DMS79 (cell line): ENCODE measurements at places on chromosomes 2 and 18.

- DNase-seq, result no peak
These were observed 437.0 kb downstream of the PARD3B start for GRCh38 chr2:204982303-204982702.

DNA sequence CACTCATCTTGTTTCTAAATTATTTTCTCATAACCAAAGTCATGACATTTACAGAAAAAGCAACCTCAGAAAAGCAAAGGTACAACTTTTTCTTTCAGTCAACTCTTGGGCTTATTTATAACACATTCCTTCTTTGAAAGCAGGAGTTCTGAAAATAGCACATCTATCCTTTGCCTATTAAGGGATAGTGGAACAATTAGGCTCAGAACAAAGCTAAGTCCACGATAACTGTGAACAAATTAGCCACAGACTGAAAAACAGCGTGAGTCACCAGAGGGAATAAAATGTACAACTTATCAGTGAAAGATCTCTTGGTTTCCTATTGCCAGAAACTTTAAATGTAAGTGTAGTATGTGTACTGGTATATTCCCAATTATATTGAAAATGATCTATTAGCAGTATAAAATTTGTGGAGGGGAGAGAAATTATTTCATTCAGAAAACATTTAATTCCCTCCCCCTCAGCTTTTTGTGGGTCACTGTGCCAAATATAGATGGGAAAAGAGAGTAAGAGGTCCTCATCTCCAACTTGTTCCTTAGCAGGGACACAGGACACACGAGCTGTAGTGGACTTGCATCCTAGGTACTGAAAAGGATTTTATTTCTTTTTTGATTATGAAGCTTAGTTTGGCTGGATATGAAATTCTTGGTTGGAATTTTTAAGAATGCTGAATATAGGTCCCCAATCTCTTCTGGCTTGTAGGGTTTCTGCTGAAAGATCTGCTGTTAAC, 15.4 kb upstream of the MATN3 start:
- DNase-seq, result no peak

DNA sequence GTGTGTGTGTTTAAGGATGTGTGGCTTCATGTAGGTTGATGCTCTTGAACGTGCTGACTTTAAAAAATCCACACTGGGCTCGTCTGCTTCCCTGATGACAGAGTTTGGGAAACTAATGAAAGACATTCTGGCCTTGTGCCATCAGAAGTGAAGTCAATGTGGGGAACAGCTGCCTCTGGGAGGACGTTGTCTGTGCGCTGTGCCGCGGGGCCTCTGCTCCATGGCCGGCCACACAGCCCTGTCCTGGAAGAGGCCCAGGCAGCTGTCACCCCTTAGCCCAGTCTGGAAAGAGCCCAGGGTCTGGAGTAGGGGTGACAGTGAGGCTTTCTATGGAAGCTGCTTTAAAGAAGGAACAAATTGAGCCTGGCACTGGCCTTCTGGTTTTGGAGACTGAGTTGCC, 155.8 kb downstream of the SH3RF3 start:
- DNase-seq, result peak; percentile 20

- no peak for DNase-seq
These were observed 17.6 kb downstream of the FBXO11 start for GRCh38 chr2:47888581-47889280.

GRCh38 chr2:189798312-189799029, 14.2 kb downstream of the PMS1 start:
- no peak for DNase-seq

- no peak for DNase-seq
These were observed 145.3 kb upstream of the ALKAL2 start for GRCh38 chr2:433216-433615.

GRCh38 chr18:31206787-31207381, 44.2 kb upstream of the DSC1 start:
- DNase-seq, result no peak

DNA sequence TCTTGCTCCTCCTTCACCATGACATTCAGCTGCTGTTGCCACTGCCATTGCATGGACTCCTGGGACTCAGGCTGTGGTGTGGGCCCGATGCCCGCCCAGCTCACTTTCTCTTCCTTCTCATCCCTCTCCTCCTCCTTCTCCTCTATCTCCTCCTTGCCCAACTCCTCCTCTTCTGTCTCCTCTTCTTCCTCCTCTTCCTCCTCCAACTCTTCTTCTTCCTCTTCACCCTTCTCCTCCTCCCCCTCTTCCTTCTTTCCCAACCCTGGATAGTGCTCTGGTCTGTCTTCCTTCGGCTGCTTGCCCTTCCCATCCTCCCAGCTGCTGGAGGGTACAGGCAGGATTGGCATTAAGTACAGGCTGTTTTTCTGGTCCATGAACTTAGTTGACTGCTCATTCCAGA, 10.8 kb upstream of the CRYBA2 start:
- DNase-seq, result no peak

DNA sequence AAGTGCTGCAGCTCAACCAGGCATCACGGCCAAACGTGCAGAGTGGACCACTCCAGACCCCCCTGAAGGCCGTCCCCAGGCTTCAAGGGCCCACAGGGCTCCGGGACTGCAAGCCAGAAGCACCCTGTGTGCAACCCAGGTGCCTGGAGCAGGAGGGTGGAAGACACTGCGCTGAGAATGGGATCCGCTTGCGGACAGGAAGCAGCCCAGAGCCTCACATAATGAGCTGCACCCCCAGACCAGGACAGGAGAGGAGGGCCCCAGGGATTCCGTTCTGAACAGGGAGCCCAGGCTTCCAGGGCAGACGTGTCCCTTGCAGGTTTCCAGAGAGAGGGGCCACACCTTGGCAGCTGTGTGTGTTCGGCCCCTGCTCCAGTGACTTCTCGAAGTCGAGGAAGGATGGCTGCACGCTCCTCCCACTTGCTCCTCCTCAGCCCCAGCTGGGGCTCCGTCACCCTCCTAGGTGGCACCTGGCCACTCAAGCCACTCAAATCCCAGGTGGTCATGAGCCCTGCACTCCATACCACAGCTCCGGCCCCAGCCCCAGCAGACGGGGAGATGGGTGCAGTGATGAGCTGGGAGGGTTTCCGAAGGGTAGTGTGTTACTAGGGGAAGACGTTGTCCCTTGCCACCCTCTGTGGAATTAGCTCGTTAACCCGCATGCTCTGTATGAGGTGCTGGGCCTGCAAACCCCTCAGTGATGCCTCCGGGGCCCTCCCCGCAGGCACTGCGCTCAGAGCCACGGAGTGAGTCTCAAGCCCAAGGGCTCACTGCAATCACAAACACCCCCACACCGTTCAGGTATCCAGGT, 79.2 kb downstream of the NDUFA10 start:
- DNase-seq, result no peak

DNA sequence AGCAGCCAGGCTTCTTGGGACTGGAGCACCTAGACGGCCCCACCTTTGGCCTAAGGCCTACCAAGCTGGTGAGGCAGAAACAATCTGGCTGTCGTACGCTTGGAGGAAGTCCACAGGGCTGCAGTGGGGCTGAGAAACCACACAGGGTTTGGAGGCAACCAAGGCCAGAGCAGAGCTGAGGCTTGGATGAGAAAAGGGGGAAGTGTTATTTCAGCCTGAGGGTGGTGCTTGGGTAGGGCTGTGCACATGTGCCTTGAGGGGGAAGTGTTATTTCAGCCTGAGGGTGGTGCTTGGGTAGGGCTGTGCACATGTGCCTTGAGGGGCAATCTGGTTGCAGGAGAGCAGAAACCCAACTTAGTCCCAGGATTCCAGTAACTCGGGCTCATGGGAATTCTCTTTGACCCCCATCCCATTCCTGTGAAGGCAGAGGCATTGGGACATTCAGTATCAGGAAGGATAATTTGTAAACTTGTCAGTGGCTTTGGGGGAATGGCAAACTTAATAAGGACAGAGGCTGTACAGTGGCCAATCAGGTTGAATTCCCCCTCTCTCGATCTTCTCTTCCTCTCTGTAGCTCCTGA, 971 bp upstream of the FBXO41 start:
- DNase-seq, result no peak

GRCh38 chr18:27500531-27500930, 315.4 kb upstream of the CHST9 start:
- DNase-seq, result no peak

- no peak for DNase-seq
These were observed 37.7 kb downstream of the COBLL1 start for GRCh38 chr2:164803776-164804466.

DNA sequence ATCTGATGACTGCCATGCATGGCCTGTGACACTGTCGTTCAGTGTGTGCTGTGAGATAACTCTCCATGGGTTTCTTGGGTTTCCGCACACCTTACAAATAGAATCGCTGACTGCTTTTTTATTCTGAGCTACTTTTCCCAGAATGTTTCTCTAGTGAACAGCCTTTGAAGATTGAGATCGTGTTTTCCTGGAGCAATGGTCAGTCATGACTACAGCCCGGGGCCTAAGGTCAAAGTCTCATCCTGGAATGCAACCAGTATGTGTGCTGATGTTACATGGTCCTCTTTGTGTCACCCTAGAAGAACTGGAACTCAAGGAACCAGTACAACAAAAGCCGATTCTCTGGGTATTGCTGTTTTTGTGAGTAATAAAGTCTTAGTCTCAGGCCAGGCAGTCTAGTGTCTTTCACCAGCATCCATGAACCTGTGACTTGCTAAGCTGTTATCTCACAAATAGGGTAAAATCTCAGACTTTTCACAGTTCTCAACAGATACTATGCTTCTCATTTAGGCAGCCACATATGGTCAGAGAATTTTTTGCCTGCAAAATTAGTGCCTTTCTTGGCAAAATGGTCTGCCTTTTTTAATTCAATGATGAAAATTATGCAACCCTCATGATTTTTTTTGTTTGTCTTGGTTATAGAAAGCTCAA, 124.9 kb upstream of the PIEZO2 start:
- no peak for DNase-seq

- DNase-seq, result no peak
These were observed 31.6 kb upstream of the TWIST2 start for GRCh38 chr2:238816291-238816690.

DNA sequence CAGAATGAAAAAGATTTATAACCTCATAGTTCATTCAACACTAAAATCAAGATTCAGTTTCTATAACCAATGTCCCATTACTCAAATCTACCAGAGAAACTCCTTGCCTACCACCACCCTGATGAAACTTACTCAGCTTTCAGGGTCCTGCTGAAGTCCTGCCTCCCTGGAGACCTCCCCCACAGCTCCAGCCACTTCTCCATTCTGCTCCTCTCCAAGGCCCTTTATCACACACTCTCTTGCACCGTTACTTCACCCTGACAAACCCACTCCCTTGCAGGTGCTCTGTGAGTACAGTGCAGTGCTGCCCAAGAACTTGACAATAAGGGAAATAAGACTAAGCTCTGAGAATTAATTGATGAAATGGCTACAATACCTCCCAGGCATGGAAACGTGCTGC, 83.5 kb upstream of the CDCA7 start:
- DNase-seq, result no peak

GRCh38 chr18:58605027-58606020, 23.6 kb downstream of the ALPK2 start:
- DNase-seq, result no peak

DNA sequence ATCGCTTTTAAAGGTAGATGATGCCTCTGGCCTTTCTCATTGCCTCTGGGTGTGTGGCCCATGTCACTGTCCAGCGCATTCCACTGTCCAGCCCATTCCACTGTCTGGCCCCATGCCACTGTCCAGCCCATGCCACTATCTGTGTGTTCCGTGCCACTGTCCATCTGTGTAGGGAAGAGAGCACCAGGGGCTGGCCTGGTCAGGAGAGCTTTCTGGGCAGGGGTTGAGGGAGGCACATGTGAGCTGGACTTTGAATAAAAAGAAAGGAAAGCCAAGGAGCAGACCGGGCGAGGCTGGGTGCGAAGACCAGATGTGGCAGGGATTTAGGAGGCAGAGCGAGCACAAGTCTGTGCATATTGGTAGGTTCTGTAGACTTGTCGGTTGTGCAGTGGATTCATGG, 236.2 kb downstream of the NEDD4L start:
- DNase-seq, result no peak

GRCh38 chr2:201966691-201967438, 66.8 kb upstream of the FZD7 start:
- DNase-seq, result peak; percentile 15

DNA sequence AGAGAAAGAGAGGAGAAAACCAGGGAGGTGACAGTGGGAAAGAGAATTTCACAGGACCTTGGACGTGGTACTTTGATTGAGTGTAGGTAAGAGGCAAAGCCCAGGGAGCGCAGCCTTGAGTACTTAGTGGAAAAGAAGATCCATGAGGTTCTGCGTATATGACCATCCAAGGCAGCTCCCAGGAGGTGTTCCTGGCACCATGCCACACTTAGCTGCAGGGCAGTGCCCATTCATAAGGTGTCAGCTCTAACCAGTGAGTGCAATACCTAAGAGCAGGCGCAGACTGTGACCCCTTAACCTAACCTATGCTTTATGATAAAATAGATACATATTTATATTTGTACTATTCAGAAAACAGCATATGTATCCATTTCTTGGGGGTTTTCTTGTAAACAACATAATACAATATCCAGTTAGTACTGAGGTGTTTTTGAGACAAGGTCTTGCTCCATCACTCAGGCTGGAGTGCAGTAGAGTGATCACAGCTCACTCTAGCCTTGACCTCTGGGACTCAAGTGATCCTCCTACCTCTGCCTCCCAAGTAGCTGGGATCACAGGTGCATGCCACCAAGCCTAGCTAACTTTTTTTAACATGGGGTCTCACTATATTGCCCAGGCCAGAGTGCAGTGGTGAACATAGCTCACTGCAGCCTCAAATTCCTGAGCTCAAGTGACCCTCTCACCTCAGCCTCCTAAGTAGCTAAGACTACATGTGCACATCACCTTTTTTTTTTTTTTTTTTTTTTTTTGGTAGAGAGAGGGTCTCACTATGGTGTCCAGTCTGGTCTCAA, 174.6 kb downstream of the GFPT1 start:
- DNase-seq, result no peak

- DNase-seq, result no peak
These were observed 36.1 kb upstream of the MRPL33 start for GRCh38 chr2:27735263-27735904.

- DNase-seq, result no peak
These were observed 112.8 kb upstream of the MAP3K20 start for GRCh38 chr2:172962824-172963223.

DNA sequence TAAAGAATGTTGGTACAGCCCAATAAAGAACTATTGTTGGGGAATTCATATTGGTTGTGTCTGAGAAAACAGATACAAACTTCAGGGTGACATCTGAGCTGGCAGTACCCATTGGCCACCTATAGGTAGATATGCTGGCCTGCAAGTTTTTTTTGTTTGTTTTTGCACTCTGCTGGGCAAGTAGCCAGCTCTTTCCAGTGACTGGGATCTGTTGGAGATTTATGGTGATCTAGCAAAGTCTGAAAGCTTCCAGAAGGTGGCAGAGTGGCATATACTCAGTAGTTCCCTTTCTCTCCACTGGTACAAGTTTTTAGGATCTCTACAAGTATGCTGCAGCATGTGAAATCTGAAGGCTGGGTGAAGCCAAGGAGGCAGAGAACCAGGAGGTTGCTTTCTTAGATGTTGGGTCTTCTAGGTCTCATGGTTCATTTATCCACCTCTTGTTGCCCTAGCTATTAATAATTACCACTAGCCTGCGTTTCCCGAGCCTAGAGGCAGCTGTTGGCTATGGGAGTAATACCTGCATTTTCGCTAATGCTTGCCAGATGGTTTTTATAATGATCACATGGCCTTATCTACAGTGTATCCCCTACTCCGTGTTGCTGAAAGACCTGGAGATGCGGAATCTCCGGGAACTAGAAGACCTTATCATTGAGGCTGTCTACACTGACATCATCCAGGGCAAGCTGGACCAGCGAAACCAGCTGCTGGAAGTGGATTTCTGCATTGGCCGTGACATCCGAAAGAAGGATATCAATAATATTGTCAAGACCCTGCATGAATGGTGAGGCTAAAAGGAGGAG, 9.5 kb downstream of the COPS7B start:
- peak; percentile 46 for DNase-seq
